ENCODE measurements at places on chromosomes 3 and 15.

GRCh38 chr15:68031404-68031803 is 22.7 kb upstream of the PIAS1 start:
- peak; percentile 12 for DNase-seq

GRCh38 chr3:13235897-13236296 is 162.7 kb upstream of the IQSEC1 start:
- no peak for DNase-seq

- DNase-seq = peak; percentile 2
Measured at GRCh38 chr15:93862791-93863190, 368.6 kb upstream of the MCTP2 start.

GRCh38 chr3:41158947-41159346 is 40.4 kb upstream of the CTNNB1 start:
- no peak for DNase-seq

- DNase-seq = no peak
Measured at GRCh38 chr3:29291982-29292363, 11.1 kb downstream of the RBMS3 start.

DNA sequence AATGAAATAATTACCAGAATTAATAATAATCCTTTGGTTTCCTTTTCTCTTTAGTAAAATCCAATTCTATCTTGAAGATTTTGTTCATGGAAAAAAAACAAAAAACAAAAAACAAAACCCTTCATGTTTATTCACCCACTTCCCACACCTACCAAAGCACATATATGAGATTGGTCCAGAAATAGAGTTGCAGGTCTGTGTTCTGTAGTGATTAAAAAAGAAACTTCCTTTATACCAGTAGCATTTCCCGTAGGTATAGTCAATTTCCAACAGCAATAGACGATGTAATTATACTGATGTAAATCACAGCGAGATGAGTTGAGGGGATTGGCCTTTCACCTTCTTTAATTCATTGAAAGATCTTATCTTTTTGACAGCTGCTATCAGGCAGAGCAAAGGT is 194.6 kb downstream of the SOX2 start:
- DNase-seq = no peak

GRCh38 chr15:39498629-39499028 is 82.2 kb upstream of the THBS1 start:
- DNase-seq = no peak

- DNase-seq = no peak
Measured at GRCh38 chr3:149481491-149481890, 7.0 kb downstream of the TM4SF4 start.

- no peak for DNase-seq
Measured at GRCh38 chr3:178585454-178585853, 49.2 kb downstream of the KCNMB2 start.

DNA sequence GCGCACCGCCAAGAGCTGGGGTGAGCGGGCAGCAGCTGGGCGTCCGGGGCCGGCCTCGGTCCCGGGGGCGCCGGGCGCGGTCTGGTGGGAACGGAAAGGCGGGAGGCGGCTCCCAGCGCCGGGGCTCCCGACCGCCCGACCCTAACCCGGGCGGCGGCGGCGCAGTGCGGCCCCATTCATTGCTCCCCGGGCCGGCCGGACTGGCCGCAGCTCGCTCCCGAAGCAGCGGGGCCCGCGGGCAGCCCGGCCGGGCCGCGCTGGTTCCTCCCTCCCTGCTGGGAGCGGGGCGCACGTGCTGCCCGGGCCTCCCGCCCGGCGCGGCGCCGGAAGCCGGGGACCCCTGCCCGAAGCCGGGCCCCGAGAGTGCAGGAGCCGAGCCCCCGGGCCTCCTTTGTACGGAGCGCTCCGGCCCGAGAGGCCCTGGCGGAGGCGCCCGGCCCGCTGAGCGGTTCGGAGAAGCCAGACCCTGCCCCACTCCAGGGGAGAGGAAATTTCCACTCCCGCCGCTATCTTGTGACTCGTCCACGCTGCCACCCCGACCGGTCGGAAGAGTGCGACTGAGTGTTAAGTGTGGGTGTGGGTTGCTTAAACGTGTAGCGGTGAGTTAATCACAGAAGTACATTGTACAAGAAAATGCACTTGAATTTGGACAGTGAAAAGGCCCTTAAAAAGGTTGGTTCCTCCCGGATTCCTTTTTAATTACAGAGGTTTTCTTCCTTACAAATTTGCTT is 613 bp downstream of the ATP1B3 start:
- DNase-seq = peak; percentile 61

- no peak for DNase-seq
Measured at GRCh38 chr3:33860373-33861050, 62.1 kb downstream of the PDCD6IP start.

- DNase-seq = no peak
Measured at GRCh38 chr3:21534462-21534861, 216.5 kb downstream of the ZNF385D start.

GRCh38 chr15:89142423-89142822 is 54.2 kb downstream of the ABHD2 start:
- no peak for DNase-seq

DNA sequence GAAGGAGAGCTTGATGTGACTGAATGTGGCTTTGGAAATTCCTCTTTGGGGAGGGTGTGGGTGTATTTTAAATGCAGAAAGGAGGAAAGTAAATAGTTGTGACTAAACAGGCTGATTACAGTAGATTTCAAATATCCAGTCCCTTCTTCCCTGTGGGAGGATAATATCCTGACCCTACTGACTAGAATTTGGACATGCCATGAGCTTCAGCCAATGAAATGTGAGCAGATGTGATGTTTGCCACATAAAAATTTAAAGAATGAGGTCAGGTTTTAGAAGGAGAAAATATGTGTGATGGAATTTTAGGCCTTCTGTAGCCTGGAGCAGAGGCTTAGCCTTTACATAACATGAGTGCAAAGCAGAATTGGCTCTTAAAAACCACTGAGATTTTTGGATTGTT is 1218.9 kb downstream of the ROBO2 start:
- DNase-seq = no peak

DNA sequence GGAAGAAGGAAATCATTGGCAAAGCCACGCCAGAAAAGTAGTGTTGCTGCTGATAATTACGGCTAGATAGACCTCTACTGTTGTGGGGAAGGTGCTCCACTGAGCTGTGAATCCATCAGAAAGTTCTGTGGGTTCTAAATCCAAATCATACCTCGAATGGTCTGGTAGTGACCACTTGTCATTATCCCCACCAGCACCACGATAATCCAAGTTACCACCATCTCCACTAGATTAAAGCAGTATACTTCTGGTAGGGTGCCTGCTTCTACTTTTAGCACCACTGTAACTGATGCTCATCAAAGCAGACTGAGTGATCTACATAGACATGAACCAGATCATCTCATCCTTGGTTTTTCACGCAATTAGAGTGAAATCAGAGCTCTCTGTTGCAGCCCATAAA is 185.5 kb downstream of the FMN1 start:
- DNase-seq = no peak

GRCh38 chr3:170302008-170302407 is 55.5 kb upstream of the SKIL start:
- no peak for DNase-seq

DNA sequence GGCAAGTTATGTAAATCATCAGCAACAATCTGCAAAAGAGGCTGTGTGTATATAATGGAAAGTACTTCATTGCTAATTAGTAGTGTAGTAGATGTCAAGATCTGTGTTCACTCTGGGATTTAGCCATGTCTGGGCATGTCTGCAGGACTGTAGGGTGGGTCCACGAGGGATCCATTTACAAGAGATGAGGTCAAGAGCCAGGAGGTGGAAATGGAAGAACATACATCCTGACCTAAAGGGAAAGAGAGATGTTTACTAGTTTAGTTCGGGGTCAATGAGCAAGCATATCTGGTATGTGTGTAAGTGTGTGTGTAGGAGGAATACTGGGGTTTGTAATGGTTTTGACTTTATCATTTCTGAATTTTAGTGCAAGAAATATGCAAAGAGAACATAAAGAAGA is 171.5 kb upstream of the NANOGP8 start:
- DNase-seq = no peak

DNA sequence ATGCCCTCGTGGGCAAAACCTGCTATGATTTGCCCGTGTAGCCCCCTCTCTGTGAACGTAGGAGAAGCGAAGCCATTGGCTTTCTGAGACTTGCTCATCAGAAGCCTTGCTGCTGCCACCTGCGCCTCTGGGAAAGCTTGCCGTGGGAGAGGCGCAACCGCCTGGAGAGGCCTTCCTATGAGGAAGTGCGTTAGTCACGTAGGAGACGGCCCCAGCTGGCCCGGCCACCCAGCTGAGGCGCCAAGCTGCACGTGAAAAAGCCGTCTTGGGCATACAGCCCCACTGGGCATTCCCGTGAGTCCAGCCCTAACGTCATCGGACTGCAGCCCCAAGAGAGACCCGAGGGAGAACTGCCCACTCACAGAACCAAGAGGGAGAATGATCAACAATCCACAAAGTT is 49.1 kb upstream of the TJP1 start:
- DNase-seq = no peak

DNA sequence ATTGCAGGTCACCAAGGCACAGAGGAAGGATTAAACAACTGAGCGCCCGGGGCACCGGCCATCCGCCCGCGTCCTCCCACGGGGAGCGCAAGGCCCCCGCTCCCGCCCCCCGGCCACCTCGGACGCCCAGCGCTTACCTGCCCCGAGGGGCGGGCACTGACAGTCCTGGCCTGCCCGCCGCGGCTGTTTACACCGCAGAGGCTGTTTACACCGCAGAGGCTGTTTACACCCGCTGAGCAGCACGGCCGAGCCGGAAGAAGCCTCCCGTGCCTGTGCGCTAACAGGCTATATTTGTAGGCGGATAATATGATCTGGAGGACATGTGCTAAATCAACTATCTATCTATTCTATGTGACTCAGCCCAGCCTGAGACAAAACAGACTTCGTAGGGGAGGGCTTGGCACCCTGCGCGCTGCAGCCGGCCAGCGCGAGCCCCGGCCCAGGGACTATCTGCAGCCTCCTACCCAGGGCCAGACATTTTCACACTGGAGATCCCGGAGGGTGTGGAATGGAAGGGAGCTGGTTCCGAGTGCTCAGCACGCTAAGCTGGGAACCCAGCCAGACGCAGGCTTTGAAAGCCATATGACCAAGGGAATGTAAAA is at the start of gene LRRC2:
LRRC2 (minus strand) TSS at position 263 of the 602 bp plus-strand sequence. CDS start 14,711 bp downstream, outside the sequence.
- DNase-seq = no peak

DNA sequence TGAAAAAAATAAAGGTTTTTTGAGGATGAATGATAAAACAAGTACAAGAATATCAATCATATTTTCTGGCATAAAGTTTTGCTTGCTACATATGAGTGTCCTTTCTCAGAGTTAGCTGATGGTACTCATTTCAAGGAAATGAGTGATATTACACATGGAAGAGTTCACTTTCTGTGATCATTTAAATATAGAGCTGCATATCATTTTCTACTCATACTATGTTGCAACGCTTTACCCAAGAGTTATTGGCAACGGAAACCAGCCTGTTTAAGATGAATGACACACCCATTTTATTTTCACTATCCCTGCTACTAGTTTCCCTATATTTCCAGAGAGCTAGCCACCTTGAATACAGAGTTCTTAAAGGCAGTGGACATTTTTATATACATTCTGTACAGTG is 35.4 kb upstream of the RBMS3 start:
- DNase-seq = no peak

- no peak for DNase-seq
Measured at GRCh38 chr3:124168271-124168670, 176.3 kb upstream of the ROPN1 start.

- no peak for DNase-seq
Measured at GRCh38 chr15:55740359-55740878, 2.5 kb downstream of the PRTG start.

GRCh38 chr3:62605413-62606068 is 232.2 kb upstream of the FEZF2 start:
- no peak for DNase-seq

- peak; percentile 75 for DNase-seq
Measured at GRCh38 chr3:114418724-114419543, 125.1 kb downstream of the TIGIT start.

GRCh38 chr3:52091586-52092270 is 35.4 kb upstream of the DUSP7 start:
- no peak for DNase-seq

GRCh38 chr3:88469216-88469615 is 319.5 kb downstream of the C3orf38 start:
- no peak for DNase-seq

DNA sequence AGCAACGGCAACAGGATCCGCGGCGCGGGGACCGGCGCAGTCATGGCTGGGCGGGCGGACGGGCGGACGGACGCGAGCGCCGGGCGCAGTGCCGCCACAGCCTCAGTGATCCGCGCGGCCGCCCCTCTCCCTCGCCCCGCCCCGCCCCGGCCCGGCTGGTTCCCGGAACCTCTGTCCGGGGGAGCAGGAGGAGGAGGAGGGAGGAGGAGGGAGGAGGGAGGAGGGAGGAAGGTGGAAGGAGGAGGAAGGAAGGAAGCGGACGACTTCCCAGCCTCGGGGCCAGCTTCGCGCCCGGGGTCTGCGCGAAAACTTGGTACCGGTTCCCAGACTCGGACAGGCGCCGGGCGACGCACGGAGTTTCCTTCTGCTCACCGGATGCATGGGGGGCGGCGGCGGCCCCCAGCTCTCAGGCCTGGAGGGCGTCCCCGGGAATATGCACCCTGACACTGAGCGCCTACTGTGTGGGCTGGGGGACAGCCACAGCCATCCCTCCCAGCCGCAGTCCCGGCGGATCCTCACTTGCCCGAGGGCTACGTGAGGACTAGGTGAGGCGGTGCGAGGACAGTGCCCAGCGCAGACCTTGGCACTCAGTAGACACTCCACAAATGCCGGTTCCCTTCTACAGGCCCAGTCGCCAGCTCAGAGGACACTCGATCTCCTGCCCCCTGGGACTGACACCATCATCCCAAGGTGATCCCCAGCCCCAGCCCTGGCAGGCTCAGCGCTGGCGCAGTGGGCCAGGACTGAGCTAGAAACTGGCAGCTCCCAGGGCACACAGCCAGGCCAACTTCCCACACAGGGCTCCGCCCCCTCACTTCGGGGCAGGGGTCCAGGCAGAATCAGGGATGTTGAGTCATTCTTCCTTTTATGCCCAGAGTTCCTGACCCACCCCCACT is at the start of gene SHISA5:
SHISA5 (minus strand) TSS at position 124 of the 896 bp plus-strand sequence; CDS start at position 44, 80 bp downstream.
- peak; percentile 60 for DNase-seq

- DNase-seq = no peak
Measured at GRCh38 chr3:106299300-106300098, 430.7 kb upstream of the CBLB start.

DNA sequence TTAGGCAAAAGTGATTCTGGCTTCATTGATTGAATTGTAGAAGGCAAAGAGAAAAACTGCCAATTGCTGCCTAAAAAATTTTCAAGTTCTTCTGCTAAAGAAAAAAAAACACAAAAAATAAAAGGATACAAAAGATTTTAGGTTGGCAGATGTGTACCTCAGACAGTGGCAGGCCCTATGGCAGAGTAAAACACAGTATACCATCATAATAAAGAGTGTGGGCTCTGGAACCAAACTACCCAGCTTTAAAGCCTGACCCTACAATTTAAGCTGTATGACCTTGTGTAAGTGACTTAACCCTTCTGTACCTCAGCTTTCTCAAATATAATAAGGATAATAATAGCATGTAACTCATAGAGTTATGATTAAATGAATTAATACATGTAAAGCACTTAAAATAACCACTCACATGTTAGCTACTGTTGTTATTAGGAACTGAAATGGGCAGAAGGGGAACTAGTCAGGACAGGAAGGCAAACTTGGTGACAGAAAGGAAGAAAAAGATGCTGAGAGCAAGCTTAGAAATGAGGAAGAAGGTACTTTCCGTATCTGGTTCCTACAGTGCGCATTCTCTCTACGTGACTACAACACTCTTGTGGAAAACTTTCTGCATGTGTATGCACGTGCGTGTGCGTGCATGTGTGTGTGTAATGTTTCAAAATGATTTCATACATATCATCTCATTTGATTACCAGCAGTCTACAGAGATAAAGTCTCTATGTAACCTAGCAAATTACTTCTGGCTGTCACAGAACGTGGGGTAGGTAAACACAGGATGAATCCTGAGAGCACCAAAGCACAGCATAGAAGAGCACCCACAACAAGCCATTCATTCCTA is 13.6 kb upstream of the GATM start:
- no peak for DNase-seq
